ENCODE measurements at places on chromosomes 16 and 17.
A peak's percentile ranks its signal among the peaks of the same experiment; 100 is the strongest.

DNA sequence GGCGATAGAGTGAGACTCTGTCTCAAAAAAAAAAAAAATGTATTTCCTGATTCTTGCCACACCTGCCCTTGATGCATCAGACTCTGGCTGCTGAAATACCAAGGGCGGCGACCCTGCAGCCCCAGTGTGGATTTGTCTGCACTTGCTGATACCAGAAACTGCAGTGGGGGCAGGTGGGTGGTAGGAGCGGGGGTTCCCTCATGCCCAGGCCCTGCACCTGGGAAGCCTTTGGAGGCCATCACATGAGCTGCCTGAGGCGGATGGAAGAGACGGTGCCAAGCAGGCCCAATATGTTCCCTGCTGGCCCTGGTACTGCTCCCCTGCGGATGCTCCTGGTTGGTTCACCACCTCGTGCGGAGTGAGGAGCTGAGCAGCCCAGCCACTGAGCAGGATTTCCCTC is 50.6 kb downstream of the MARF1 start:
- DNase-seq, result no peak

- no peak for DNase-seq
These were observed 16.5 kb downstream of the XYLT1 start for GRCh38 chr16:17454162-17454730.

DNA sequence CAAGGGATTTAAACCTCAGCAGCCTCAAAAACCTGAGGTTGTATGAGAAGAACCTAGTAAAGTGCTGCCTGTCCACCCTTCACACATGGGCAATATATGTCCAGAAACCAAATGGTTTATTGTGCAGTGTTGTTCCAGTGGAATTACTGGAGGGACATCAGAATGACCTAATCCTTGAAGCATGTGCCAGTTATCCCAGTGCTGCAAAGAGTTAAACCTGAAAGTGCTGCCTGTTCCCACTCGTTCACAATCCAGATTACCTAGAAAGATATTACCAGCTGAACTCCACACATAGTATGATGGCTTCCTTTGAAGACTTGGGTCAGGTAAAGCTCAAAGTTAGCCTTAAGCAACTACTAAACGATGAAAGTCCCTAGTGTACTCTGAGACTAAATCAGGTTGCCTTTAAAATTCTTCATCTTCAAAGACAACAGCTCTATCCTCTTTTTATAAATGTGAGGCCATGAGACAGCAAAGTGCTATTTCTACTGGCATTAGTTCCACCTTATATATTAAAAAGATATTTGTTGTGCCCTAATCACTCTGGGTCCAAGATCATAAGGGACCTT is 133.1 kb downstream of the SNX11 start:
- DNase-seq, result no peak

GRCh38 chr17:29140631-29141513 is 39.3 kb downstream of the MYO18A start:
- DNase-seq, result no peak

DNA sequence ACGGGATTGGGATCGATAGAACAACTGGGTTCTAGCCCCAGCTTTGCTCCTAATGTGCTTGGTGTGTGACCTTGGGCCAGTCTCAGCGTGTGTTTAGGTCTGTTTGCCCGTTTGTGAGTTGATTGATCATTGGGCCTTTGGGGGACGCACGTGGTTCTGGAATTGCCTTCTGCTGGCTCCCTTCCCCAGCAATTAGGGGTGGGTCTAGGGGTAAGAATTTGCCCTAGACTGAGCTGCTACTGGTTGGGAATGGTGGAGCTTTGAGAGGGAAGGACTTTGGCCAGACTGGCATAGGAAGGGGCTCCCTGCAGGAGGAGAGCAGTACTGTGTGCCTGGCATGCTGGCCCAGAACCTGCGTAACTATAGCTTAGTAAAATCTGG is 1.5 kb downstream of the SPNS2 start:
- no peak for DNase-seq

GRCh38 chr17:75250009-75250471 is 11.4 kb downstream of the GGA3 start:
- no peak for DNase-seq

DNA sequence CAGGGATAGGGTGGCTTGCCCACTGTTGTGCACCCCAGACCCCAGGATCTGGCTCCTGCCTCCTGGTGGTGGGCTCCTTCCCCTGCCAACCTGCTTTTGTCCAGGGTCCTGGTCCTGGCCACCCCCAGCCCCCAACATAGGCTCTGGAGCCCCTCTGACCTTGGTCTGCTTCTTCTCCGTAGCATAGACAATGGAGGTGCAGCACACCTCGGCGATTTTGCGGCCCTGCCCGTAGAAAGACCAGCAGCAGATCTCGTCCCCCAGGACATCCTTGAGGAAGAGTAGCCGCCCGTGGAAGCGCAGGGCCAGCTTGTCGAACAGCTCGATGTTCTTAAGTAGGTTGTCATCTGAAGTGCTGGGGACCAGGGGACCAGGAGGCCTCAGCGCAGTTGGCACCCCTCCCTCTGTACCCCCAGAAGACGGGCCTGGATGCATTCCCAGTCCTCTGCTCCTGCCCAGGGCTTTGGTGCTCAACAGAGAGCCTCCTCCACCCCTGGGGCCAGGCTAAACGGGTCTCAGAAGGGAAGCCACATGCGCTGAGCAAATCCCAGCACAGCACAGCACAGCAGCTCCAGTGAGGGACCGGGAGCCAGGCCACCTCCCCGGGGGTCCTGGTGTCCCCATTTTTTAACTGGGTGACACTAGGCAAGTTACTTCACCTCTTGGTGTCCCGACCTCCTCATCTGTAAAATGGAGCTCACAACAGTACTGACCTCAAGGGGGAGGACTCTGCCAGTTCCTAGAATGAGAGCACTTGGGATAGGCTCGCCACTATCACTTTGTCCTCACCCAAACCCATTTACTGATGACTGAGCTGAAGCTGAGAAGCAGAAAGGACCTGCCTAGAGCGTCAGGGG is 10.8 kb downstream of the ASPHD1 start:
- DNase-seq, result no peak

DNA sequence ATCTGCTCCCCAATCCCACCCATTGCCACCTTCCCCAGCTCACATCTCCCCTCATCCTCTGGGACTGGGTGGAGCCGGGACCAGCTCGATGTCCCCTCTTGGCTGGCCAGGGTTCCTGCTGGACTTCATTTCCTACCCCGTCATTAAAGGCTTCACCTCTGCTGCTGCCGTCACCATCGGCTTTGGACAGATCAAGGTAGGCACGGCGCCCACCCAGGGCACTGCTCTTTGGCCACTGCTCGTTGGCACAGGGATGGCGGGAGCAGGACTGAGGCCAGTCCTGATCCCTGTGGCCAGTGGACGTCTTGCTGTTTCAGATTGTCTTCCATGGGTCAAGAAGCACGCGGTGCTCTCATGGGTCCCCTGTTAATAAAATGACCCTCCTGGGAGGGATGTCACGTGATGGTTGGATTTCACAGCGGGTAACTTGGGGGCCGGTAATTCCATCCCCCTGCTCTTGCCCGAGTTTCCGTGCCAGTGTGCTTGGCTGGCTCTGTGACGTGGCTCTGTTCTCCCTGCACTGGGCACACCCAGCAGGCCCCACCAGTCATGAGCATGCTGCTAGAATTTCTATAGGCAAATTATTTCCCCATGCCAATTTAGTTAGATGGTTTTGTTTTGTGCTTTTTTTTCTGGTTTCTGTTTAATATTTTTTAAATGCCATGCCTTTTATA is 3.1 kb downstream of the SLC26A11 start:
- DNase-seq, result no peak

- DNase-seq, result no peak
These were observed 54.0 kb downstream of the AKAP1 start for GRCh38 chr17:57138956-57139576.

GRCh38 chr17:29124925-29125273 is 55.3 kb downstream of the MYO18A start:
- DNase-seq, result no peak

DNA sequence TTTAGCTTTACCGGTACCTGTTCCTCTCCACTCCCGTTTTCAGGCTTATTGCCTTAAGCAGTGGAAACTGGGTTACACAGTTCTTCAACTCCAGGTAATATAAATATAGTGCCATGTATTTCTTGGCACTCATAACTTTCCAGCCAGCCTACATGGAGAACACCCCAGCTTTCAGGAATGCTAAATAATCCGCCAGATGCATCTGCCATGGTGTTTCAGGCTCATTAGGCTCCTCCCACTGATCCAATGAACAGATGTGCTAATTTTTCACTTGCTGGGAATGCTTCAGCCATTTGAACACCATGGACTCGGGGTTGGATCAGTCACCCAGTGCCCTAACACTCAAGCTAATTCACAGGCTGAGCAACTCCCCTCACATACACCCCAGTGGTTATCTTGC is 4.6 kb downstream of the ANKFN1 start:
- DNase-seq, result no peak

GRCh38 chr17:44795928-44796327 is 34.2 kb downstream of the GJC1 start:
- no peak for DNase-seq

DNA sequence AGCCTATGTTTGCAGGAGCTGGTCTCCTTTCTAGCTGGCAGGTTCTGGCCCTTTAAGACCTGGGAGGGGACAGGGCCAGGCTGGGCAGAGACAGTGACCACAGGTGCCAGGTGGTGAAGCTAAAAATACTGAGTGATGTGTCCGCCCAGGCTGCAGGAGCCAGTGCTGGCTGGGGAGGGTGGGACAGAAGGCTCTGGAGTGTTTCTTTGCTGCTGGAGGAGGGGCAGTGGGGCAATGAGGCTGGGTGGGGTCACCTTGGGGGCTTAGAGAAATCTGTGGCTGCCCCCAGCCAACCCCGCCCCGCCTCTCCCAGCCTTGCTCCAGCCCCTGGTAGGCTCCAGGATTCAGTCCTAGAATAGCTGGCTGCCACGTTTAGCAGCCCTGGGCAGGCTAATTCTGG is 30.4 kb upstream of the SBK1 start:
- no peak for DNase-seq

- no peak for DNase-seq
These were observed 20.8 kb downstream of the ZFPM1 start for GRCh38 chr16:88473666-88474534.

DNA sequence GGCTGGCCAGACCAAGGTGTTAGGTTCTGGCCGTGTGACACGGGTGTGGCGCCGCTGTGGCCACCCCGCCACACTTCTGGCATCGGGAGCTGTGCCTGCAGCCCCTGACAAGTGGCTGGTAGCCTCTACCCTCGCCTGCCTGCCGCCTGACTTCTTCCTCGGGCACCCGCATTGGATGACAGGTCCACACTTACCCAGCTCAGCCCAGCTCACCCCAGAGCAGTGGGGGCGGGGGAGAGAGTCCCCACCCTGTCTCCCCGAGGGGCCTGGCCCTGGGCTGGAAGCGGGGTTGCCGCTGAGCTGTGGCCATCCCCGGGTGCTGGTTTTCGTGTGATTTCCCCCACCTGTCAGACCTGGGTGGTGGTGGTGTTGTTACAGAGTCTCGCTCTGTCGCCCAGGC is 53.9 kb upstream of the ACSF3 start:
- DNase-seq, result no peak

- no peak for DNase-seq
These were observed 44.7 kb downstream of the ZNF18 start for GRCh38 chr17:11952610-11953009.

DNA sequence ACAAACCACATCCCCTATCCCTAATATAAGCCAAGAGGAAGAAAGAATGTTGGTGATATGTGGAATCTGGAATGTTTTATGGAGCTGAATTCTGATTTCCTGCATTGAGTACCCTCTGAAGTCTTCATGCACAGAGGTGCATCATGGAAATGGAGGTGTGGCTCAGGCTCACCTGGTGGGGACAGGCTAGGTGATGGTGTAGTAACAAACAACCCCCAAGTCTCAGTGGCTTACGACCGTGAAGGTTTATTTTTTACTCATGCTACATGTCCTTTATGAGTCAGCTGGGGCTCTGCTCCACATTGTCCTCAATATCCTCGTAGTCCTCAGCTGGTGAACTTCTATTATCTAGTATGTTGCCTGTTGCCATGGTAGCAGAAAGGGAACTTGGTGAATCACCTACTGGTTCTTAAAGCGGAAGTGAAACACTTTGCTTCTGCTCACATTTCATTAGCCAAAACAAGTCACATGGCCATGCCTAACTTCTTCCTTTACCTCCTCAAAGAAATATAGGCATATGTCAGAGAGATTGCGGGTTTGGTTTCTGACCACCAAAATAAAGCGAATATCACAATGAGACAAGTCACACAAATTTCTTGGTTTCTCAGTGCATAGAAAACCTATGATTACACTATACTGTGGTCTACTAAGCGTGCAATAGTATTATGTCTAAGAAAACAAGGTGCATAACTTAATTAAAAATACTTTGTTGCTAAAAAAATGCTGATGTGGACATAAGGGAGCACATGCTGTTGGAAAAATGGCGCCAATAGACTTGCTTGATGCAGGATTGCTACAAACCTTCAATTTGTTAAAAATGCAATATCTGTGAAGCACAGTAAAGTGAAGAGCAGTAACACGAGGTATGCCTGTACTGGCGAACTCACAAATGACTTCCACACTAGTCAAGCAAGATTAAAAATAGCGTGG is at the start of gene PMFBP1:
Gene PMFBP1 (minus strand): TSS at position 51 of the 930 bp plus-strand sequence. CDS start 947 bp downstream, outside the sequence.
- DNase-seq, result peak; percentile 60

DNA sequence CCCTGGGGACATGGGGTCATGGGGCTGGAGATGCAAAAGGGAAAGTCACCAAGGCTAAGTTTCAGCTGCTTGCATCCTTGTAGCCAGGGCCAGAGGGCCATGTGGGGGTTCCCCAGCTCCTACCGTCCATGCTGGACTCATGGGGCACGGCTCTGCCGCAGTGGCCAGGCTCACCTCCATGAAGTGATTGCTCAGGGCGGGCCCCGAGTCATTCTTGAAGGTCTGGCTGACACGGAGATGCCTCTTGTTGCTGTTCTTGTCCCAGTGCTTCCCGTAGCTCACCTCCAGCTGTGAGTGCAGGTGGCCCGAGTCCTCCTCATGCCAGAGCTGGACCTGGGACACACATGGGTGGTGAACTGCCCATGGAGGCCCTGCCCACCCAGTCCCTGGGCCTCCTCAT is 114.5 kb downstream of the RMI2 start:
- no peak for DNase-seq

DNA sequence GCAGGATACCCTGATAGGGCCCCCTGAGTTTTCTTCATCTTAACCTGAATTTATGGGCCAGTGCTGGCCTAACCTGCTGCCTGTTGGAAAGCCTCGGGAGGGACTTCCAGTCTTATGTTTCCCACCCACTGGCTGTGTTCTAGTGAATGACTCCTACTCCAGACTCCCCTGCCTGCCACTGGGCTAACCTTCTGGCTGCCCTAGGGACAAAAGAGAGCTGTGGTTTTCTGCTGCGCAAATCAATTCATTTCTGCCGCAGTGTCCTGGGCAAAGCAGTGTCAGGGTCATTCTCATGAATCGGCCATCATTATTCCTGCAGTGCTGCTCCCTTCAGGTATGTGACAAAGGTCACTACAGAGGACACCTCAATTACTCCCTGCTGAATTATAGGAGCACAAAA is 386.2 kb downstream of the UTP18 start:
- no peak for DNase-seq

All from GM04503 (cell line).